ENCODE measurements at places on chromosomes 7 and 10.

GRCh38 chr7:158536871-158537515, 50.6 kb downstream of the PTPRN2 start:
- DNase-seq, result no peak

- DNase-seq, result no peak
Measured at GRCh38 chr10:51708609-51709008, 9.2 kb upstream of the CSTF2T start.

GRCh38 chr10:84217746-84218145, 7.6 kb downstream of the LRIT2 start:
- no peak for DNase-seq

- no peak for DNase-seq
Measured at GRCh38 chr10:35503578-35503977, 101.6 kb upstream of the GJD4 start.
